ENCODE measurements at places on chromosomes 2 and 18.
A peak's percentile ranks its signal among the peaks of the same experiment; 100 is the strongest.

DNA sequence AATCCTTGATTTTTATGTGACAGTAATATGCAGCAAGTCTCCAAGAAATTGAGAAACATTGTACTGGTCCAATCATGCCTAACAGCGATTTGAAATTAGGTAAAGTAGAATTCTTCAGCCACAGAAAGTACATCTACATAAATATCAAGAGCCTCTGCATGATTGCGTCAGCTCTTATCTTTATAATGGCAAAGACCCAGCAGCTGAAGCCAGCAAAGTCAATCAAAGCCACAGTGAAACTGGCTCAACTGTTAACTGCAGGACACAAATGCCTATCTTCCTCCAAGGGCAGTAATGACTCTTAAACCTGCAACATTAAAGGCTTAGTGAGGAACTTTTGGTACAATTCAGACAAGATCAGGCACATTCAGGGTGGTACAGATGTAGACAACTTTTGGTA is 102.5 kb downstream of the BARD1 start:
- H3K4me1 ChIP-seq: no peaks in the 10 kb centered on the region
- H3K4me3 ChIP-seq: no peak overlapping the region
- no peaks in the 10 kb centered on the region for H3K36me3 ChIP-seq

- H3K27ac ChIP-seq: peak overlapping the region; percentile 73
- H3K36me3 ChIP-seq: no peaks in the 10 kb centered on the region
- no peaks in the 10 kb centered on the region for H3K27me3 ChIP-seq
- H3K4me3 ChIP-seq: no peak overlapping the region
- peak; percentile 92 for DNase-seq
Measured at GRCh38 chr2:121155502-121156056, 129.4 kb downstream of the TFCP2L1 start.

GRCh38 chr18:10131460-10132395 is 217.9 kb downstream of the VAPA start:
- H3K4me3 ChIP-seq: peak overlapping the region; percentile 39
- peaks cover 11% of the 10 kb centered on the region for H3K4me1 ChIP-seq
- H3K27ac ChIP-seq: no peak overlapping the region
- H3K27me3 ChIP-seq: no peaks in the 10 kb centered on the region
- no peaks in the 10 kb centered on the region for H3K36me3 ChIP-seq

- H3K4me3 ChIP-seq: no peak overlapping the region
- H3K27me3 ChIP-seq: no peaks in the 10 kb centered on the region
- no peak for DNase-seq
- H3K27ac ChIP-seq: no peak overlapping the region
- no peaks in the 10 kb centered on the region for H3K4me1 ChIP-seq
- no peaks in the 10 kb centered on the region for H3K36me3 ChIP-seq
Measured at GRCh38 chr2:65656160-65656718, 223.8 kb upstream of the SPRED2 start.

DNA sequence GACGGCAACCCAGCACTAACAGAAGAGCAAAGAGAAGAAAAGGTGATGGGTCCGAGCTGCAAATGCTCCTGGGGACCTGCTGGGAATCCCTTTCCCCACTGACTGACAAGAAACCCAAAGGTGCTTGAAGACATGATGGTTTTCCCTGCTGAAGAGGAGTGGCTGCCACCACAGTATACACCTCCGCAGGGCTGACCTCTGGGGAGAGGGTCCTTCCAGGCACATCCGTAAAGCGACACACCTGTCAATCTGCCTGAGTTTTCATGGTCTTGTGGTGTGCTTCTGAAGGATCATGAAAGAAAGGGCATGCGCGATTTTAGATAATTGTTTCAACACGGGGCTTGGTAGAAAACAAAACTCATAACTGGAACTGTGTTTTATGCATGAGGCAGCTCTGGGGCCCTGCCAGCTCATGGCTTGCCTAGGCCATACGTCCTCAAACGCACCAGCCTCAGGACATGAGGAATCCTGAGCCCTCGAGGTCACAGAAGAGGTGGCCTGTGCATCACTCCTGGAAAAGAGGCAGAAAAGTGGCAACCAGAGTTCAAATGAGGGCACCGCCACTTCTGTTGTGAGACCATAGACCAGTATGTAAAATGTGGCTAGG is 51.8 kb downstream of the SERTAD2 start:
- no peak overlapping the region for H3K4me3 ChIP-seq
- no peak overlapping the region for H3K27ac ChIP-seq
- H3K4me1 ChIP-seq: no peaks in the 10 kb centered on the region
- no peaks in the 10 kb centered on the region for H3K27me3 ChIP-seq

DNA sequence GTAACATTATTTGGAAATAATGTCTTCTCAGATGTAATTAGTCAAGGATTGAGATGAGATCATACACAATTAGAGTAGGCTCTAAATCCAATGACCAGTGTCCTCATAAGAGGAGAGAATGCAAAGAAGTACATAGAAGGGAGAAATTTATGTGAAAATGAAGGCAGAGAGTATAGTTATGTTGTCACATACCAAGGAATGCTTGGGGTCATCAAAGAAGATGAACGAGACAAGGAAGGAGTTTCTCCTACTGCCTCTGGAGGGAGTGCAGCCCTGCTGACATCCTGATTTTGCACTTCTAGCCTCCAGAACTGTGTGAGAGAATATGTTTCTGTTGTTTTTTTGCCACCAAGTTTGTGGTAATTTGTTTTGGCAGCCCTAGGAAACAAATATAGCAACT is 100.1 kb downstream of the GALNT13 start:
- no peak overlapping the region for H3K27ac ChIP-seq
- DNase-seq: no peak
- no peaks in the 10 kb centered on the region for H3K27me3 ChIP-seq
- no peaks in the 10 kb centered on the region for H3K4me1 ChIP-seq

GRCh38 chr2:157439824-157440186 is 4.1 kb downstream of the CYTIP start:
- no peaks in the 10 kb centered on the region for H3K27me3 ChIP-seq
- no peaks in the 10 kb centered on the region for H3K36me3 ChIP-seq
- no peak for DNase-seq
- peak overlapping the region; percentile 9 for H3K27ac ChIP-seq

- H3K4me1 ChIP-seq: no peaks in the 10 kb centered on the region
- H3K27ac ChIP-seq: no peak overlapping the region
- no peak overlapping the region for H3K4me3 ChIP-seq
- no peaks in the 10 kb centered on the region for H3K27me3 ChIP-seq
Measured at GRCh38 chr2:209642146-209642820, 129.3 kb upstream of the UNC80 start.

DNA sequence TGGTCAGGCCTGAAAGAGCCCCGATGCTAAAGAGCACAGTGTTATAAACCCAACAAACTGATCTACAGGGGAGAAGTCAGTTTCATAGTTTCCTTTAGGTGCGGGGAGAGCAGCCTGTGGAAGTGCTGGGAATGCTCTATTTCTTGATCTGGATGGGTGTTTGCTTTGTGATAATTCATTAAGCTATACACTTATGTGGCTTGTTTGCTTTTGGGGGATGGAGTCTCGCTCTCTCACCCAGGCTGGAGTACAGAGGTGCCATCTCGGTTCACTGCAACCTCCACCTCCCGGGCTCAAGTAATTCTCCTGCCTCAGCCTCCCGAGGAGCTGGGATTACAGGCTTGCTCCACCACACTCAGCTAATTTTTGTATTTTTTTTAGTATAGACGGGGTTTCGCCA is 30.1 kb upstream of the CEP68 start:
- H3K4me3 ChIP-seq: no peak overlapping the region
- no peaks in the 10 kb centered on the region for H3K36me3 ChIP-seq
- no peak overlapping the region for H3K27ac ChIP-seq
- peaks cover 10% of the 10 kb centered on the region for H3K4me1 ChIP-seq
- no peak for DNase-seq
- no peaks in the 10 kb centered on the region for H3K27me3 ChIP-seq

GRCh38 chr2:128445523-128445900 is 126.8 kb upstream of the HS6ST1 start:
- no peaks in the 10 kb centered on the region for H3K36me3 ChIP-seq
- H3K27ac ChIP-seq: no peak overlapping the region
- no peak overlapping the region for H3K4me3 ChIP-seq
- peak; percentile 44 for DNase-seq
- H3K4me1 ChIP-seq: peaks cover 25% of the 10 kb centered on the region

DNA sequence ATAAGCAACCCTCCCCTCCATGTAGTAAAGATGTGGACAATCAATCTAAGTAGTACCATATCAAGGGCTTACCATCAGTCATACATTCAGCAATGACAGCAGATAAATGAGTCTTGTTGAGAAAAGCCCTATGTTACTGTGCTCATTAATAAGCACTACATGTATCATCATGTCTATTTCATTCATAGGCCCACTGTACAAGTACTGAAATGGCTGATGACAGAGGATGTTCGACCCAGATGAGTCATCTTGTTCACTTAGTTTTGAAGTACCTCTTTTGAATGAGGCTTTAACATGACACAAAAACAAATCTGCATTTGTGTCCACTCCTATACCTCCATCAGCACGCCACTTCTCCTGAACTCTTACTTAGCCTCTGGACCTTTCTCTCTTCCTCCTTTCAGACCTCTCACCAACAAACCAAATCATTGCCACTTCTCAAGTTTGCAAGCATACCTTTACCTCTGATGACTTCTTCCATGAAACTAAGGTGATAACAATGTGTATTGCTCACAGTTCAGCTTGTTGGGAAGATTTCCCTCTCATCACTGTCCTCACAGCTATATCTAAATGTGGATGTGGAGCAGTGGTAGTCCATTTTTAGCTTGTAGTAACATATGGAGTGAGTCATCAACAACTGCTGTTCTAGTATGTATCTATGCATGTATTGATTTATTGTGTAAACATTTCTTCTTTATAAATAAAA is 921.0 kb upstream of the SLC39A10 start:
- no peaks in the 10 kb centered on the region for H3K4me1 ChIP-seq
- H3K27me3 ChIP-seq: no peaks in the 10 kb centered on the region
- no peak overlapping the region for H3K27ac ChIP-seq
- no peaks in the 10 kb centered on the region for H3K36me3 ChIP-seq

GRCh38 chr2:25955869-25956535 is 26.3 kb downstream of the KIF3C start:
- no peak for DNase-seq
- no peak overlapping the region for H3K27ac ChIP-seq
- no peaks in the 10 kb centered on the region for H3K36me3 ChIP-seq
- H3K27me3 ChIP-seq: no peaks in the 10 kb centered on the region
- no peak overlapping the region for H3K4me3 ChIP-seq
- peaks cover 7% of the 10 kb centered on the region for H3K4me1 ChIP-seq

DNA sequence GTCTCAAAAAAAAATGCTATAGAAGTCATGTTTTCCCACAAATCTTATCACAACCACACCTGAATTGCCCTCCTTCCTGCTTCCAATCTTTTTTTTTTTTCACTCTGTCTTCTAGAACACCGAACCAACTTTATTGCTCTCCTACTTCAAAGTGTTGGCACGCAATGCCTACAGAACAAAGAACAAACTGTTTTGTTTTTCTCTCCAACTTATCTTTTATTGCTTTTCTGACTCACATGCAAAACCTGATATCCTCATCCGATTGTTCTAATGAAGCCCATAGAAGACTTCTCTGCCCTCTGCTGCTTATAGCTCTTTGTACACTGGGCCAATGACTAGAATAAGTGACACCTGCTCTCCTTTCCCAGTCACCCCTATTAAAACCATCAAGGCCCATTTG is 602.8 kb downstream of the EPHA4 start:
- no peak overlapping the region for H3K4me3 ChIP-seq
- no peak overlapping the region for H3K27ac ChIP-seq
- no peaks in the 10 kb centered on the region for H3K4me1 ChIP-seq
- no peak for DNase-seq
- no peaks in the 10 kb centered on the region for H3K36me3 ChIP-seq

DNA sequence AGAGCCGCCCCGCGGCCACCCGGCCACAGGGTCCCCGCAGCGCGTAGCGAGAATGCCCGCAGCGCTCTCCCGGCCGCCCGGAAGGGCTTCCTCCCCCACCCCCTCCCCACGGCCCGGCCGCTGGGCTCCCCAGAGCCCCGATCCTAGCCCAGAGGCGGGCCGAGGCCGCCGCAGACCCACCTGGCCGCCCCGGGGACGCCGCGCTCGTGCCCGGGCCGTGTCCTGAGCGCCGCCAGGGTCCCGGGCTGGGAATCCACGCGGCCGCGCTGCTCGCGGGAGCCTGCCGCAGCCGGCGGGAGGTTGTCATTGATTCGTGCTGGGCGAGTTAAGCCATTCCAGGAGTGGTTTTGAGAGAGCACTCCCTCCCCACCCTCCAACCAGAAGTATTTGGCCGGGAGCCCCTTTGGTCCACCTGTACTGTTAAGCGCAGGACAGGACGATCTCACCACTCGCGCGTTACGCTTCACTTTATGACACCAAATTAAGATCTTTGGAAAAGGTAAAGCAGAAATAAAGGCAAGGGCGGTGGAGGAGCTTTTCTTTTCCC is 206.4 kb upstream of the SMAD2 start:
- peak overlapping the region; percentile 24 for H3K27ac ChIP-seq
- peak overlapping the region; percentile 62 for H3K4me3 ChIP-seq
- DNase-seq: no peak
- no peaks in the 10 kb centered on the region for H3K27me3 ChIP-seq

DNA sequence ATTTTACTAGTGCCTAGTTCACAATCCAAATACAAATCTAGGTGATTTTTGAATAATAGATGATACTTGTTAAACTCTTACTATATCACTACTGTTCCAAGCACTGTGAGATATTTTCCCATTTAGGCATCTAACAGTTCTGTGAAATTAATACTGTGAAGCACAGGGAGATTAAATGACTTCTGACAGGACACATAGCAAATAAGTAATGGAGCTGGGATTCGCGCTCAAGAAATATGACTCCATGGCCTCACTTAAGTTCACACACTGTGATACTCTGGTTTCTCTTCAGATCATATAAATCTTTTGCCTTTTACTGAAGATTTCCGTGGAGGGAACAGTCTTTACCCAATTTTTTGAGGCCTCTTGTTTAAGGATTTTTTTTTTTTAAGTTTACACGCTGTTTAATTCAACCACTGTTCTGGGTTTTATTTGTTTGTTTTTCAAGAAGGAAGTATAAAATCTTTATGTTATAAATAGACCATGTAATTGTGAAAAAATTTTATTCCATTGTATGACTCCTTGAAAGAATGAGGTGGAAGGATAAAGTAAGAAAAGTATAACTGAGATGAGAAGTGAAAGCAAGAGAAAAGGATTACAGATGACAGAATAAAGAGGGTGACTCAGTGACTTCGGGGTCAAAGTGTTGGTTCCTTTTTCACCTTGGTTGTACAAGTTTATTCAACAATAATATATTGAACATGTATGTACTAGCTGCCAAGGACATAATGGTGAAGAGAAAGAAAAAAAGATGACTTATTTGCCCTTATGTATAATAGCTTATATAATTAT is 30.2 kb downstream of the RBM45 start:
- H3K4me3 ChIP-seq: no peak overlapping the region
- peaks cover 11% of the 10 kb centered on the region for H3K27me3 ChIP-seq
- H3K36me3 ChIP-seq: no peaks in the 10 kb centered on the region
- no peak overlapping the region for H3K27ac ChIP-seq
- no peak for DNase-seq

DNA sequence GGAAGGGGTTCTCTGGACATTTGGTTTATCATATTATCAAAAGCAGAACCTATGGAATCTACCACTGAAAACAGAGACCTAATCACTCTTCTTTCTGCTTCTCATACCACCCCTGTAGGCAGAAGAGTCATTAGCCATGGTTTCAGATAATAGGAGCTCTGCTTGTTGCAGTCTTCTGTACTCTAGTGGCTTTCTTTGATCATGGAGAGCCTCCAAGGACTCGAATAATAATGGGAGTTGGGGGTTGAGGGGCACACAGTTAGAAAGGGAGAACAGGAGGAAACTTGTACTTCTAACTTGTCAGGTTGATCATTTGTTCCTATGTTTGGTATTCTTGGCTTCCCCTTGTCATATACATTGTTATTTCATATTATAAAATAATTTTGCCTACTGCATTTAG is 52.3 kb upstream of the VWC2L start:
- no peaks in the 10 kb centered on the region for H3K4me1 ChIP-seq
- no peak overlapping the region for H3K4me3 ChIP-seq
- no peak overlapping the region for H3K27ac ChIP-seq
- DNase-seq: no peak
- no peaks in the 10 kb centered on the region for H3K27me3 ChIP-seq
- no peaks in the 10 kb centered on the region for H3K36me3 ChIP-seq

Data from upper lobe of right lung (tissue), 1 donor.